Cardiac muscle cell (in vitro differentiated cells and primary cell): ENCODE measurements at places on chromosomes 2 and 18. TPM values are rescaled to one million over a fixed set of nuclear protein-coding genes. Genes with fewer than 3 reads are reported as not detected.

GRCh38 chr2:111164078-111164477, 43.4 kb downstream of the BCL2L11 start:
- no peak for DNase-seq

DNA sequence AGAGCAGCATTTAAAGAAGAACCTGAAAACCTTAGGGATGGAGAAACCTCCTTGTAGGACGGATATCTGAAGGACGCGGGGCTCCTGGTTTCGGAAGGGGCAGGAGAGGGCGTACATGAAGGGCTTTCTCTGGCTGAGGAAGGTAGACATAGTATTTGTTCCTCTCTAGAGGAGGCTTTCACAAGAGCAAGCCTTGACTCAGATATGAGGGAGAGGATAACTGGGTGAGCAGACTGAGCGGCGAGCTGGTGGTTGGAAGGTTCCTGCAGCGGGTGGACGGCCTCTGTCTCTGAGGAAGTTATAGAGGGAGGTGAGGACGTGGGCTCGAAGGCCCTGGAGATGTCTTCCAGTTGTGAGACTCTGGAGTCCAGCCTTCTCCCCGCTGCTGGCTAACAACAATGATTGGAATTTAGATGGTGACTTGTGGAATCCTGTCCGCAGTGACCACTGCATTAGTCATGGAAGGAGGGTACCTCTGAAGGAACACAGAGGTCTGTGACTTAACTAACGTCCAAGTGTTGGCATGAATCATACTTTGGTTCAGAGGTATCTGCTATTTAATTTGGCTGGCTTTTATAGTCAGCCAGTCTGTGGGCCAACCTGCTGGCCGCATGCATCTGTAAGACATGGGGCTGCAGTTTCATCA, 80.9 kb downstream of the ASAP2 start:
- peak; percentile 97 for DNase-seq

DNA sequence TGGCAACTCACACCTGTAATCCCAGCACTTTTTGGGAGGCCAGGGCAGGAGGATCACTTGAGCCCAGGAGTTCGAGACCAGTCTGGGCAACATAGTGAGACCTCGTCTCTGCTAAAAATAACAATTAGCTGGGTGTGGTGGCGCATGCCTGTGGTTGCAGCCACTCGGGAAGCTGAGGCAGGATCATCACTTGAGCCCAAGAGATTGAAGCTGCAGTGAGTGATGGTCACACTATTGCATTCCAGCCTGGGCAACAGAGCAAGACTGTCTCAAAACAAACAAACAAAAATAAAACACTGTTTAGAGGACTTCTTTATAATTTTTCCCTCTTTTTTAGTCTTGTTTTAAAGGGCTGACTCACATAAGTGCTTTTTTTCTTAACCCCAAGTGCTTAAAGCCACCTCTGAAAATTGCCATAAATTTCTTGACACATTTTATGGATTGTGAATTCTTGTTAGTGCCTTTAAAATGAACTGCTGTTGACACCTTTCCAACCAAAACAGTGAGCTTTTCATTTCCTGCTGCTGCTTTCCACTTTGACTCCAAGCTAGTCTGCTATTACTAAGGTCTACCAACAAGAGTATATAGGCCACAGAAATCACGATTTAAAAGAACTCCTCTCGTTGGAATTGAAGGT, 41.7 kb downstream of the CYP20A1 start:
- DNase-seq, result no peak

ZBTB7C gene
- total RNA-seq, result 5.5 and 6.2 TPM in 2 replicates

TBR1 gene
- 0.25 and 0.48 TPM in 2 replicates for total RNA-seq

SERPINB7 gene
- not detected in 2 replicates for total RNA-seq
